Hepatocyte (in vitro differentiated cells): ENCODE measurements at places on chromosomes 6 and 20. TPM values are rescaled to one million over a fixed set of nuclear protein-coding genes. Genes with fewer than 3 reads are reported as not detected.

DNA sequence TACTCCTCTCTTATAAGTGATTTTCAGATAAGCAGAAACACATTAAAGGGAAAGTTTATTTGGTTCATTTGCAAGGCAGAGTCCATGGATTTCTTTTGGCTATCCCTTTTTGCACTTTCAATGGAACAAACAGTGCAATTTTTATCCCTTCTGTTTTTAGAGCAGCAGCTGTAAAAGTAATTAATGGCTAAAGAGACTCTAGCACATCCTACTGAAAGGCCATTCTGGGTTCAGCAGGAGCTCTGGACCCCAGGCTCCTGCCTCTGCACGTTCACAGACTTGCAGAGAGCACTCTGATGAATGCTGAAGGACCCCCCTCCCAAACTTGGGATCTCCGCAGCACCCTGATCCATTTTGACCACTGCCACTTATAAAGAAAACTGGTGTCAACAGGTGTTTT lies 40.3 kb upstream of the PDE7B start:
- H3K27ac ChIP-seq, result no peak overlapping the region
- peaks cover 3% of the 10 kb centered on the region for H3K4me1 ChIP-seq
- no peak for DNase-seq
- no peaks in the 10 kb centered on the region for H3K27me3 ChIP-seq
- H3K36me3 ChIP-seq, result no peaks in the 10 kb centered on the region
- H3K4me3 ChIP-seq, result no peak overlapping the region

- H3K27ac ChIP-seq, result no peak overlapping the region
- DNase-seq, result no peak
- no peaks in the 10 kb centered on the region for H3K36me3 ChIP-seq
- no peaks in the 10 kb centered on the region for H3K4me1 ChIP-seq
- no peaks in the 10 kb centered on the region for H3K27me3 ChIP-seq
These were observed 25.6 kb upstream of the SASH1 start for GRCh38 chr6:148317051-148317450.

- H3K27me3 ChIP-seq, result peaks cover under 1% of the 10 kb centered on the region
- no peak overlapping the region for H3K27ac ChIP-seq
- H3K4me1 ChIP-seq, result no peaks in the 10 kb centered on the region
- no peak overlapping the region for H3K4me3 ChIP-seq
- H3K36me3 ChIP-seq, result no peaks in the 10 kb centered on the region
- peak; percentile 45 for DNase-seq
These were observed 79.5 kb downstream of the CDH4 start for GRCh38 chr20:61331543-61331942.

DNA sequence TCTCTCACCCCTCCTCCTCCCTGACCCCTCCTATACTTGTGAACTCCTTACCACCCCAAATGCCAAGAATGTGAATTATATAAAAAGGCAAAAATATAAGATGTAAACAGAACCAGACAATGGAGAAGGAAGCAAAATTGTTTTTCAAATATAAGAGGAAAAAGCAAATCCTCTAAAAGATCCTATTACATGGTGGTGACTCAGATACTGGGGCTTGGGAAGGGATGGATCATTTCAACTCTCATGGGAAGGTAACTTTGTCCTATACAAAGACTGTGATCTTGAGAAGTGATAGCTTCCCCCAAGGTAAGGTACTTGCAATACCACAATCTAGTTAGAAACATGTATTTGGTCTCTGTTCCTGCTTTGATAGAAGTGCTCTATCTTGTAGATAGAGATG lies 24.6 kb upstream of the TNFRSF21 start:
- no peaks in the 10 kb centered on the region for H3K4me1 ChIP-seq
- H3K4me3 ChIP-seq, result no peak overlapping the region
- H3K27me3 ChIP-seq, result no peaks in the 10 kb centered on the region
- no peak for DNase-seq

DNA sequence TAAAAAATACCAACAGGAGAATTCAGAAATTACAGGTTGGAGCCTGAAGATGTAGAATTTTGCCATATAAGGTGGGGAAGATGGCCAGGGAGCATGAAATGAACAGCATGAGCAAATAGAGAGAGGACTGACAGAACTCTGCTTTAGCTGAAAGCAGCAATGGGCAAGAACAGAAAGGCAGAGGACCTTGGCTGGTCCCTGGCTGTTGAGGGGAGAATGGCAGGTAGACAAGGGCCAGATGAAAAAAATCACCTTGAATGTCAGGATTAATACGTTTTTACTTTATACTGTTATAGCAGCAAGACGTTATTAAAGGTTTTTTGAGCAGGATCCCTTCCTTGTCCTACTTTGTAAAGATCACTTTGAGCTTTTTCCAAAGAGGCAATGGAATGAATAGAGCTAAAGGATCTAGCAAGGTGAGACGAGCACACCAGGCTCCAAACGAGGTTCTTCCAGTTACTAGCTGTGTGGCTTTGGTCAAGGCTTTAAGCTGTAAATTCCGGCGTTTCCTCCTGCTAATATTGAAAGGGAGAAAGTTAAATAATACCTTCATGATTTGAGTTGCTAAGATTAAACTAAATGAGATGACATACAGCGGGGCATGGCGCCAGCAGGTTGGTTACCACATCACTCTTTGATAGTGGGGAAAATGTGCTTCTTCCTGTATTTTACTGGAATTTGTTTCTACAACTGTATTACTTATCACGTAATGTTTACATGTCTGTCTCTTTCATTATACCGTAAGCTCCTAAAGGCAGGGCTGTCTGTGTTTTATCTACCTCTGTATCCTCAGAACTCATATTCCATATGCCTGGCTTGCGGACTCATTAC lies 776 bp downstream of the PPIL1 start:
- H3K27me3 ChIP-seq, result no peaks in the 10 kb centered on the region
- H3K4me1 ChIP-seq, result peaks cover 13% of the 10 kb centered on the region
- H3K4me3 ChIP-seq, result peak overlapping the region; percentile 37
- peak overlapping the region; percentile 96 for H3K27ac ChIP-seq

DNA sequence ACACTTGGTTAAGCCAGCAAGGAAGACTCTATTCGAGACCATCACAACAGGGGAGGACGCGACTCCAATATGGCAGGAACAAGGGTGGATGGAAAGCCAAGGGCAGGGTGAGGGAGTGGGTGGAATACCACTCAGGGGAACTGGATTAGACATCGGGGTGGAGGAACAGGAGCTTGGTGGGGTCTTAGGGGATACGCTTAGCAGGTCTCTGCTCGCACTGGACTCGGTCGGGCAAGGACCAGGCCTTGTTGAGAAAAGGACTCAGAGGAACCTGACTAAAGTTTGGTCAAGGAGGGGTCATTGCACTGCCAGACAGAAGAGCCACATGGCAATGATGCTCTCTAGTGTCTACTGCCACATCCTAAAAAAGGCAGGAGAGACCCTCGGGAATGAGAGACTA lies 10.5 kb downstream of the DUSP22 start:
- no peaks in the 10 kb centered on the region for H3K36me3 ChIP-seq
- H3K27me3 ChIP-seq, result no peaks in the 10 kb centered on the region
- no peaks in the 10 kb centered on the region for H3K4me1 ChIP-seq
- no peak overlapping the region for H3K27ac ChIP-seq
- no peak for DNase-seq

DNA sequence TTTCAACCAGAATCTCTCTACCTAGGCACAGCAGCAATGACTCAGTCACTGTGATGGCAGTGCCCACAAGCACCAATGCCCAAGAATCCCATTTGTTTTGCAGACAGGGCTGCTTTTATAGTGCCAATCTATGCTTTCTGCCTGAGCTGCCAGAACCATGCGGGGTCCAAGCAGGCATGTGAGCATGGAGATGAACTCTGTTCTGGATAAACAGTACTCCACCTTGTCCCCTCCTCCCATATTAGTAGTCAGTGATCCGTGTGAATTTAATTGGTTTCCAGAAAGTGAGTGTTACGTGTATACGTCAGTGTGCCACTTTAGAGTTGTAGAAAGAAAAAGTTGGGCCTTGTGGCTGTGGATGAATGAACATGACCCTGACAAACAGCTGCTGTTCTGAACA lies 79.4 kb downstream of the SASH1 start:
- H3K27me3 ChIP-seq, result no peaks in the 10 kb centered on the region
- no peaks in the 10 kb centered on the region for H3K4me1 ChIP-seq
- DNase-seq, result no peak
- H3K27ac ChIP-seq, result no peak overlapping the region
- H3K36me3 ChIP-seq, result no peaks in the 10 kb centered on the region

- H3K4me1 ChIP-seq, result no peaks in the 10 kb centered on the region
- H3K27ac ChIP-seq, result no peak overlapping the region
- DNase-seq, result no peak
- no peaks in the 10 kb centered on the region for H3K27me3 ChIP-seq
- H3K4me3 ChIP-seq, result no peak overlapping the region
These were observed 18.9 kb downstream of the GABRR1 start for GRCh38 chr6:89198235-89198634.

- H3K27me3 ChIP-seq, result no peaks in the 10 kb centered on the region
- no peak for DNase-seq
- H3K4me3 ChIP-seq, result no peak overlapping the region
- no peaks in the 10 kb centered on the region for H3K4me1 ChIP-seq
- no peak overlapping the region for H3K27ac ChIP-seq
These were observed 334.1 kb downstream of the COL12A1 start for GRCh38 chr6:74871757-74872156.

- H3K27me3 ChIP-seq, result peaks cover 3% of the 10 kb centered on the region
- H3K36me3 ChIP-seq, result no peaks in the 10 kb centered on the region
- DNase-seq, result no peak
- no peak overlapping the region for H3K27ac ChIP-seq
- H3K4me3 ChIP-seq, result no peak overlapping the region
- H3K4me1 ChIP-seq, result no peaks in the 10 kb centered on the region
These were observed 9.2 kb downstream of the PPP1R3G start for GRCh38 chr6:5094327-5094726.

DNA sequence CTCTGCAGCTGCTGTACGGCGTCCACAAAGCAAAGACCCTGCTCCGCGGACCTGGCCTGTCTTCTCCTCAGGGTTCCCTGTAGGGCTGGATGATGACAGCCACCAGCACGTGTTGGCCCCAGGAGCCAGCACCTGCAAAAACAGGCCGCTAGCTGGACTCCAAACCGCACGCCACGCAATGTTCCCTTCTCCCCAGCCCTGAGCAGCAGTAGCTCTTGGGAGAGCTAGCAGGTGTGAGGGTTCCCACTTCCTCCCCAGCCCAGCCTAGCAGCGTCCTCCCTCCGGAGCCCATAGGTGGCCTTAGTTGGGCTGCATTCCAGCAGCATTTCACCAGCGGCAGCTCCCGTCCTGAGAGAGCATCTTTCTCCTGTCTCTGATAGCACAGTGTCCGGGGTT lies 42.3 kb downstream of the DACT2 start:
- no peak overlapping the region for H3K4me3 ChIP-seq
- no peak overlapping the region for H3K27ac ChIP-seq
- no peaks in the 10 kb centered on the region for H3K36me3 ChIP-seq
- H3K4me1 ChIP-seq, result peaks cover 24% of the 10 kb centered on the region
- DNase-seq, result no peak
- no peaks in the 10 kb centered on the region for H3K27me3 ChIP-seq

DNA sequence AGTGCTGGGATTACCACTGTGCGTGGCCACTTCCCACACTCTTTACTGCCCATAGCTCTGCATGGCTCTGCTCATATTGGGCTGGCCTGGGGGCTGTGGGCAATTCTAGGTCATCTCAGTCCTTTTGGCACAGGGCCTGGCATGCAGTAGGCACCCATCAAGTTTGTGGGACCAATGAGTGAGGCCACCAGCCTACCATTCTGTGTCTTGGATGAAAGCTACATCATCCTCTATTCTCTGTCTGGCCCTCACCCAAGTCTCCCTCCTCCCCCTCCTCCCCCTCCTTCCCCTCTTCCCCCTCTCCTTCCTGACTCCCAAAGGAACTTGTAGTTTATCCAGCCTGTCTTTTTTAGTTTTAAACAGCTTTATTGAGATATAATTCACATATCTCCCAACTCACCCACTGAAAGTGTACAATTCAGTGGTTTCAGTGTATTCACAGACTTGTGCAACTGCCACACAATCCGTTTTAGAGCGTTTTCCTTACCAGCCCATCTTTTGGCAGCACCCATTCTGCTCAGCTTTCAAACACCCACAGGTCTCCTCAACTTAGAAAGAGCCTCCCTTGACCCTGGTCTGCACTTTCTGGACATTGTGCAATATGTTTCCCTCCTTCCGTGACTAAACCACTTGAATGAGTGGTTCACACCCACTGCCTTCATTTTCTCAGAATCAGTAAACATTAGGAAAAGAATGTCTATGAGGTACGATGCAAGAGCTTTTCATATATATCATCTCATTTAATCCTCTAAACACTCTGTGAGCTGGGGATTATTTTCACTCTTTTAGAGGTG lies 21.5 kb upstream of the MRPS18A start:
- H3K4me1 ChIP-seq, result peaks cover 46% of the 10 kb centered on the region
- H3K27ac ChIP-seq, result peak overlapping the region; percentile 77
- H3K36me3 ChIP-seq, result no peaks in the 10 kb centered on the region
- no peaks in the 10 kb centered on the region for H3K27me3 ChIP-seq
- peak; percentile 49 for DNase-seq

GRCh38 chr6:55621993-55622392 lies 43.0 kb upstream of the HMGCLL1 start:
- DNase-seq, result no peak
- H3K27me3 ChIP-seq, result no peaks in the 10 kb centered on the region
- H3K4me1 ChIP-seq, result no peaks in the 10 kb centered on the region
- no peak overlapping the region for H3K4me3 ChIP-seq
- H3K27ac ChIP-seq, result no peak overlapping the region

DNA sequence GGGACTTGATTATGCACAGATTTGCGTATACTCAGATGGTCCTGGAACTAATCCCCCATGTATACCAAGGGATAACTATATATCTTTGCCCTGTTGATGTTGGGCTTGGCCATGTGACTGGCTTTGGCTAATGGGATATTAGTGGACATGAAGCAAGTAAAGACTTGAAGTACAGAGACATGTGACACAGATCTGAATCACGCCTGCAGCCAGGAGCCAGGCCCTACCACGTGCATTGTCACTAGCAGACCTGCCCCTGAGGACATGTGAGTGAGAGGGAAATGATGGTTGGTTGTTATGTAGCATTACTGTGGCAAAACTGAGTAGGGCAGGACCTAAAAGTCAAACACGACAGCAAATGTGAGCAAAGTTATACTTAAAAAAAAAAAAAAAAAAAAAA lies 155.7 kb downstream of the AKAP7 start:
- DNase-seq, result no peak
- H3K27ac ChIP-seq, result no peak overlapping the region
- no peaks in the 10 kb centered on the region for H3K36me3 ChIP-seq
- H3K4me3 ChIP-seq, result no peak overlapping the region
- H3K27me3 ChIP-seq, result no peaks in the 10 kb centered on the region

Gene KIF6
- polyA plus RNA-seq, result 2.2 and 2.3 TPM in 2 replicates

Gene IMPG1
- polyA plus RNA-seq, result not detected in 2 replicates

DNA sequence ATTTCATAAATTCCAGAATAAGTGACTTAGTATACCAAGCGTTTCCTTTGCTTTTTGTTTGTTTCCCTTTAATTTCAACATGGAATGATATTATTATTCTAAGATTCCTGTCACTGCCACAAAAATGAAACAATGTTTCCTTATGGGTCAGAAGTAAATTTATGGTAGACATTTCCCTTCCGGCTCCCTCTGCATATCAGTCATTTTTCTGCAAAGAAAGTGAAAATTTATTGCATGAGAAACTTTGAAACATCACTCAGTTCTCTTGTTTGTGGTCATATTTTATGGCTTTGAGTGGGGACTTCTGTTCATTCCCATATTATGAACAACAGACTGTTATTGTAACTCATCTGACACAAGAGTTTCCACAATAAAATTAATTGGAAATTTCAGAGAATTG lies 97.8 kb downstream of the NKAIN2 start:
- H3K27ac ChIP-seq, result no peak overlapping the region
- DNase-seq, result no peak
- no peak overlapping the region for H3K4me3 ChIP-seq
- H3K4me1 ChIP-seq, result no peaks in the 10 kb centered on the region
- H3K27me3 ChIP-seq, result no peaks in the 10 kb centered on the region
- no peaks in the 10 kb centered on the region for H3K36me3 ChIP-seq

GRCh38 chr6:108074057-108074358 lies 533 bp downstream of the OSTM1 start:
- peak overlapping the region; percentile 63 for H3K4me3 ChIP-seq
- no peaks in the 10 kb centered on the region for H3K36me3 ChIP-seq
- peaks cover 8% of the 10 kb centered on the region for H3K4me1 ChIP-seq
- peak overlapping the region; percentile 87 for H3K27ac ChIP-seq
- no peaks in the 10 kb centered on the region for H3K27me3 ChIP-seq
